ENCODE measurements at places on chromosomes 12 and 14.

DNA sequence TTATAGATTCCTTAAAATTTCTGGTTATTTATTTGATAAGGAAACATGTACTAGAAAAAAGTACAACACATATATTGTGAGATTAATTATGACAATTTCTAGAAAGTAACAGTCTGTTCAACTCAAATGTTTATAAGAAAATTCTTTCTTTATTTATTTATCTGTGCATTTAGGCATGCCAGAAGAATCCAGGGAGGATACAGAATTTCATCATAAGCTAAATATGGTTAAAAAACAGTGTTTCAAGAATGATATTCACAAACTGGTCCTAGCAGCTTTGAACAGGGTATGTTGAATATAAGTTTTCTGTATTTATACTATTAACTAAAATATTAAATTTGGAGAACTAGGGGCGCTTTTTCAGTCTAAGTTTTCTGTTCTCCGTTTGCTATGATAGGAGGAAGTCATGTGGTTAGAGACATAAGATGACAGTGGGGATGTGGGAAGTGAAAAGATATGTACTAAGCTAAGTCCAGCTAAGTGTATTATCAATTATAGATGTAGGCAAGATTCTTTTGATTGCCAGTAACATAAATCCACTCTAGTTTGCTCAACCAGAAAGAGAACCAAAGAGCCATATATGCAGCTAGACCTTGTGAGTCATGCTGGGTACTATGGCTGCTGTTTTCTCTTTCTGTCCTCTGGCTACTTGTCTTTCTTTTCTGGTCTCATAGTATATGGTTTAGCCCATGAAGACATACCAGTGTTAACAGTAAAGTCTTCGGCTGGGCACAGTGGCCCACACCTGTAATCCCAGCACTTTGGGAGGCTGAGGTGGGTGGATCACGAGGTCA, 39.0 kb downstream of the LRRK2 start:
- no peak for DNase-seq

GRCh38 chr12:91562476-91562875, 379.9 kb upstream of the DCN start:
- DNase-seq, result no peak

GRCh38 chr12:68467514-68467913, 135.4 kb upstream of the MDM1 start:
- no peak for DNase-seq

- DNase-seq, result no peak
Measured at GRCh38 chr12:52630008-52630500, 11.7 kb upstream of the KRT73 start.

- no peak for DNase-seq
Measured at GRCh38 chr14:102217399-102217798, 77.7 kb downstream of the WDR20 start.

DNA sequence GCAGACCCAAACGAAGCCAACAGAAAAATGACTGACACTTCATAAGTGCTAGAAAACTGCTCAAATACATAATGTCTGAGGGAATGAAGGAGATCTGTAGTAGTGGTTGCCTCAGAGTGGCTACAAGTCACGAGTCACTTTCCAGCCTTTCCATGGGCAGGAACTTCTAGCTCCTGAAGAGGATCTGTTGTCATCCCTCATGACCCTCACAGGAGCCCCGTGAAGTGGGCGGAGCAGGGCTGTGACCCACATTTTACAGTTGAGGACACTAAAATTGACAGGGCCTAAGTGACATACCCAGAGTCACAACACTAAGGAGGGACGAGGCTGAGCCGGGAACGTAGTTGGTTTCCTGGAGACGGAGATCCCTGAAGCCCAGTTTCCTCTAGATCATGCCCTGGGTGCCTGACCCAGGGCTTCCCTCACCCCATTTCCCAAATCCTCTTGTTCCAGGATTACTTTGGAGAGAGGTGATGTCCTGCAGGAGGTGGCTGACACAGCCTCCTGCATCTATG, 45.8 kb upstream of the P2RX7 start:
- DNase-seq, result no peak

GRCh38 chr14:46819117-46819516, 167.5 kb upstream of the RPL10L start:
- DNase-seq, result no peak

GRCh38 chr12:121927813-121928212, 9.4 kb downstream of the CFAP251 start:
- DNase-seq, result no peak

DNA sequence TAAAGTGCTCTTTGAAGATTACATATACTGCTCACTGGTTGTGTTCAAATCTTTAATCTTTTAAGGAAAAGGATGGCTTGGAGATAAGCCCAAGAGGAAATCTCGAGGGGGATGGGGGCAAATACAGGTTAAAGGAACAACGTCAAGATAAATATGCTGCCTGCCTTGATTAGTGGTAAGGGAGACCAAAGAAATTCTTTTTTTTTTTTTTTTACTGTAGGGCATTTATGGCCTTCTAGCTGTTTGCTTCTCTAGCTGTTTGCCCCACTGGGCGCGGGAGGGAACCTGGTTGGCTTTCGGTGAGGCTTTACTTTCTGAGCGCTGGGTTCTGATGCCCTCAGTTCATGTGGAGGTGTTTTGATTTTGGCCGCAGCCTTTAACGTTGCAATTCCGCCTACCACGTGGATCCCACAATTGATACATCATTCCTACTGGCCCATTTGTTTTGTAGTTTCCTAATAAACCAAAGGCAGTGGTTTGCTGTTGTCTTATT, 5.7 kb downstream of the CCND2 start:
- no peak for DNase-seq

DNA sequence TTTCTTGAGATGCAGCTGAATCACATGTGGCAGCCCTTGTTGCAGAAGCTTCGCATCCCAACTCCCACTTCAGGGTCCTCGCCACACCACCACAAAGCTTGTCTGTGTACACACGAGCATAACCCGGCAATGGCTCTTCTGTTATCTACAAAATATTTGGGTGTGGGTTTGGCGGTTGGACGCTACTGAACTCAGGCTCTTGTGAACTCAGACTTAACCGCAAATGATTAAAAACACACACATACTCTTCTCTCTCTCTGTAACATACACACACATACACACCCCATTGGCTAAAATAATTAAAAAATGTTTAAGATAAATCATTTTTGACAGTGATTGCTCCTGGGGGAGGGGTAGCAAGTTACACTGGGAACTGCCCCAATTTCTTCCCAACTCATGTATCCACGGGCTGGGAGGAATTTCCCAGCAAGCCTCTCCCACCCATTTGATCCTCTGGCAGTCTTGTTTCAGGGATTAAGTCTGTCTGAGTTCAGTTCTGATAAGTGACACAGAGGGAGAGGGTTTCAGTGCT, 63.7 kb upstream of the MANSC4 start:
- no peak for DNase-seq

DNA sequence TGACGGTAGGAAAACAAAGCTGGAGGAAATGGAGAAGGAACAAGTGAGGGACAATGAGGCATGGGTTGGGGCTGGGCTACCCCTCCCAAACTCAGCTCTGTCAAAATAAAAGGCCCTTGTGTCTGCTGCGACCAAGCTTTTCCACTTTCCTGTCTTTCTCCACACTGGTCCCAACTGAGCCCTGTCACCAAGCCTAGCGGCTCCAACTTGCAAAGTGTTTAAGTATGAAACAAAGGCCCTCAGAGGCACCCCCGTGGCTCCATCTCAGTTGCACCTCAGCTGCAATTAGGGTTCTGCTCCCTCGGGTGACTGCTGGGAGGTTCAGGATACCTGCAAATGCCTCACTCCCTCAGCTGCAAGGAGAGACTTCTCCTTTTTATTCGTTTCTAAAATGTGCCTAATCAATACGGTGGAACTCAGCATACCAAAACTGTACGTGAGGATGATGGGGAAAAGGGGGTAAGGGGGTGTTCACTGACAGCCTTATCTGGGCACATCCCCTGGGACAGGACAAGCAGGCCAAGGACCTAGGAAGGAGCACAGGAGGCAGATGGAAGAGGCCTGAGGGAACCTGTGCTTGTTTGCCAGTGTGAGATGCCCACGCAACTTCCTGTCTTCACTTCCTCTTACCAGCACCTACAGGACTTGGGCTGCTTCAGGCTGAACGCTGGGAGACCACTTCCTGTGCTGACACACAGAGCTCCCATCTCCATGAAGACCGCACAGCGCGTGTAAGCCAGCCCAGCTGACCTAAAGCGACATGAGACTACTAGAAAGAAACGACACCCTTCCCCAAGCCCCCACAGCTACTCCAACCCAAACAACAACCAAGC, 8.9 kb downstream of the VAMP1 start:
- DNase-seq, result no peak
